ENCODE measurements at places on chromosomes 13 and 19.
A peak's percentile ranks its signal among the peaks of the same experiment; 100 is the strongest.

DNA sequence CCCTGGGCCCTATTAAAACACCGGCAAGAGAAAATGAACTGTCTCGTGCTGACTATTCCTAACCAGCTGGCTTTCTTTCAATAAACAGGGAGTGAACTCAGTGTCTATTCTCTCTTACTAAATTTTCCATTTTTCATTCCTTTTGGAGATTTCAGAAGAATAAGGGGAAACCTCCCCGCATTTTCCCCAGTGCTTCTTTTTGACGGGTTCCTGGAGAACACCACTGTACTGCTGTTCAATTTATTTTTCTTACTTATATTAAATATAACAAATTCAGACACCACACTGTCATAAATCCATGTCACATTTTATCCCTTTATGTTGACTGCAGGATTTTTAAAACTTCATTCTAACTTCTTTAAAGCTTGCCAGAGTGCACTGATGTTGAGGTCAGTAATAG is 75.8 kb downstream of the DCLK1 start:
- no peak for DNase-seq

- DNase-seq = no peak
Measured at GRCh38 chr13:104085611-104086010, 1019.4 kb upstream of the SLC10A2 start.

DNA sequence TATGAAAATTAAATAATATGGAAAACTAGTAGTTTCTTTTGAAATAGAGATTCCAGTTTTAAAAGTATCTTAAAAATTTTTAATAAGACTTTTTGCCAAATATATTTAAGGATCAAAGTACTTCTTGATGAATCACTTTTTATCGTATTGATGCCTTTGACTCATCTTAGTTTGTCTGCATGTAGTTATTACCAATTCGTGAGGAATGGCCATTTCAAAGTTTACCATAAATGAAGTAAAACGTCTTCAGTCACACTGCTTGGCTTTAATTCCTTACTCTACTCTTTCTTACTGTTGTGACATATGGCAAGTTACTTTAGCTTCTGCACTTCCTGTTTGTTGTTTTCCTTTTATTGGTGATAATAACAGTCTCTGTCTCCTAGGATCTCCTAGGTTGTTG is 38.3 kb downstream of the NDFIP2 start:
- no peak for DNase-seq

- no peak for DNase-seq
Measured at GRCh38 chr13:34161931-34162543, 344.1 kb downstream of the RFC3 start.

- no peak for DNase-seq
Measured at GRCh38 chr13:33090755-33091414, 74.7 kb downstream of the KL start.

GRCh38 chr13:25503856-25504255 is 132.1 kb downstream of the ATP8A2 start:
- DNase-seq = no peak

DNA sequence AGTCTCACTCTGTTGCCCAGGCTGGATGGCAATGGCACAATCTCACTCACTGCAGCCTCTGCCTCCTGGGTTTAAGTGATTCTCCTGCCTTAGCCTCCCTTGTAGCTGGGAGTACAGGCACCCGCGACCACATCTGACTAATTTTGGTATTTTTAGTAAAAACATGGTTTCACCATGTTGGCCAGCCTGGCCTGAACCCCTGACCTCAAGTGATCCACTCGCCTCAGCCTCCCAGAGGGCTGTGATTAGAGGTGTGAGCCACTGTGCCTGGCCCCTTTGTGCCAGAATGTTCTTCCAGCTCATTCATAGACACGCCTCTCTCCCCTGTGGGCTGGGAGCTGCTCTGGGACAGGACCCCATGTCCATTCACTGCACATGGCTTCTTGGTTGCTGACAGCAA is 9.1 kb downstream of the MYDGF start:
- no peak for DNase-seq

- no peak for DNase-seq
Measured at GRCh38 chr19:54873990-54874389, at the start of gene FCAR. TSS of gene FCAR (plus strand) at chr19:54874235. CDS start at chr19:54874290, 55 bp downstream.

- no peak for DNase-seq
Measured at GRCh38 chr13:113298043-113298945, 1.3 kb downstream of the LAMP1 start.

DNA sequence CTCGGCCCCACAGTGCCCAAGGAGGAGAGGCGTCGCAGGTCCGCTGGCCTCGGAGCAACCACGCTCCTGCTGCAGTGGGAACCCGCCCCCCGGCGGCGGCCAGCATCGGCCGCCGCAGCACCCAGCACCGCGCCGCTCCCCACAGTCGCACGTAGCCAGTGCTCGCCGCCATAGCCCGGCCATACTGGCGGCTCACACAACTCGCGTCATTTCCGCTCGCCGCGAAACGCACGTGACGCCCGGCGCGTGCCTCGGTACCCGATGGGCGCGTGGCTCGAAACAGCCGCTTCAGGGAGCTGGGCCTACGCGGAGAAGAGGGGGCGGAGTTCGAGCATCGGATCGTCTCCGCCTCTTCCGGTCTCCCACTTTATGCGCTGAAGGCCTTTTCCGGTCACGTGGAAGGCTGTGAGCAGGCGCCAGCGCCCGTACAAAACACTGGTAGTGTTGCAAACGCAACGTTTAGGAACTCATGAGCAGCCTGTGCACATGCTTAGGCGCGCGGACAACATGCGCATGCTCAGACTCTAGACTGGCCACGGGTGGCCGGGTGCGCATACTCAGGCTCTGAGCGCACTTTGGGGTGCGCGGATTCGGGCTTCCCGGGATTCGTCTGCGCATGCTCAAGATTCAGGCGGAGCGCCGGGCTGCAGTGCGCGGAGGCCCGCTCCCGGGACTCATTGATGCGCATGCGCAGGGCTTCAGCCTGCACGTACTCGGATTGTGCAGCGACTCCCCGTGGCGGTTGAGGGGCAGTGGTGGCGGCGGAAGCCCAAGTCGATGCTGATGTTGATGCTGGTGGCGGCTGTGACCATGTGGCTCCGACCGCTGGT is at the start of the genes CATSPERD and LONP1:
Gene CATSPERD (plus strand): TSS at position 677 of the 830 bp plus-strand sequence. CDS start 101 bp downstream, at position 778.
Gene LONP1 (minus strand): TSS at position 186 of the 830 bp plus-strand sequence. CDS start 14 bp downstream, at position 172.
- peak; percentile 97 for DNase-seq

GRCh38 chr19:45809643-45810159 is 5.4 kb downstream of the RSPH6A start:
- DNase-seq = no peak
